ENCODE measurements at places on chromosomes 5 and 9.

DNA sequence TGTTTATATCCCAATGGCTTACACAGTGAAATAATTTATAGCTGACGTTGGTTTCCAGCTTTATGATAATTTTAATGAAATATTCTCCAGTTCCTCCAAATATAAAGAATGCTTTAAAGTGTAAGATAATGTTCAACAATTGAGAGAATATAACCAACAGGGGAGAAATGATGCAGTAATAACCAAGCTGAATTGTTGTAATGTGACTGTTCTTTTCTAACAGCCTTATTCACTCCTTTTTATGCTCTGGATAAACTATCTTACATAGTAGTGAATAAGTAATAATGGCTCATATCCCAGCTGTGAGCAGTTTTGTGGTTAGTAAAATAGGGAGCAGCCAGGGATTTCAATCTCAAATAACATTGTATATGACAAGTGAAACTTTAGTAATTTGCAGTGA, 2348.7 kb upstream of the ACO1 start:
- DNase-seq: no peak

DNA sequence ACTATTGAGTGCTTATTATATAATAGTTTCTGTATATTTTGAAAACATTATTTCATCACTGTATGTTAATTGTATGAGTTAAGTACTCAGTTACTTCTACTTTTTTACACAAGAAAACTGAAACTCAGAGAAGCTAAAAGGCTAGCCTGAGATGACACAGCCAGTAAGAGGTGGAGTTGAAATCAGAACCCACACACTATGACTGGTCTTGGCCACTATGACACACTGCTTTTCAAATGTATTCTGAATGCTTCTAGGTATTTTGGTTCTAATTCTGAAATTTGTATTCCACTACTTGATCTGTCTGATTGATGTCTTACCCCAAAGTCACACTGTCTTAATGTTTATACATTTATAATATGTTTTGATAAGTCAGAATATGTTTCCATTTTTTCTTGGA, 181.8 kb downstream of the ZDHHC21 start:
- no peak for DNase-seq

DNA sequence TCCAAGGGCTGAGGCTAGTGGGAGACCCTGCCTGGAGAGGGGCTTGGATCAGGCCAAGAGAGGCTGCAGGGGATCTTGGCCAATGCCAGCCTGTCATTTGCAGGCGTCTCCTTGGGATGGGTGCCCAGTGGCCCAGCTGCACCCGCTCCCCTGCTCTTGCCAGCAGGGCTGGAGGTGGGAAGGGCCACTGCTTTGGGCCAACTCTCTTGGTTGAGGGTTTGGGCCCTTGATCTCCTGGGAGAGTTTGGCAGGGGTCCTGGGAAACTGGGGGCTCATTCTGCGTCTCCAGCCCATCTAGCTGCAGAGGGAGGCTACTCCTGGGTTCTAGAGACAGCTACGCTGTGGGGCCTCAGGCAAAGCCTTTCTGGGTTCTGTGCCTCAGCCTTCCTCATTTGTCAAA, 10.5 kb downstream of the PSD2 start:
- DNase-seq: no peak

DNA sequence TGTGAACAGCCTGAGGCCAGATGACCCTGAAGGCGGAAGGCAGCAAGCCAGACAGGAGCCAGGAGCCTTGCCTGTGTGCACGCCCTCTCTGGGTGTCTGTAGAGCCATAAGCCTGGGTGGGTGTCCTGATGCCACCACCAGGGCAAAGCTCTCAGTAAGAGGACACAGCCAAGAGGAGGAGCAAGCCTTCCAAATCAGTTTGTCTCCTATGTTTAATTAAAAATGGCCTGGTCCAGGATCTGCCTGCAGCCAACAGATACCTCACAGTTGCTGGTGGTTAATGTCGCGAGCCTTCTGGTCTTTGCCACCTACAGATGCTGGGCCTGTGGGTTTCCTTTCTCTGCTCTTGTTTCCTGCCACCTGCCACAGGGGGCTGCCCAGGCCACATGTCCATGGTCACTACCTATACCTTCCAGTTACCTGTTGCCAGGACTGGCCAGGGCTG, 56.9 kb downstream of the SYK start:
- DNase-seq: no peak

GRCh38 chr5:174837919-174838902, 113.8 kb downstream of the MSX2 start:
- DNase-seq: no peak

- DNase-seq: no peak
Measured at GRCh38 chr5:131792896-131793295, 3.9 kb downstream of the FNIP1 start.

DNA sequence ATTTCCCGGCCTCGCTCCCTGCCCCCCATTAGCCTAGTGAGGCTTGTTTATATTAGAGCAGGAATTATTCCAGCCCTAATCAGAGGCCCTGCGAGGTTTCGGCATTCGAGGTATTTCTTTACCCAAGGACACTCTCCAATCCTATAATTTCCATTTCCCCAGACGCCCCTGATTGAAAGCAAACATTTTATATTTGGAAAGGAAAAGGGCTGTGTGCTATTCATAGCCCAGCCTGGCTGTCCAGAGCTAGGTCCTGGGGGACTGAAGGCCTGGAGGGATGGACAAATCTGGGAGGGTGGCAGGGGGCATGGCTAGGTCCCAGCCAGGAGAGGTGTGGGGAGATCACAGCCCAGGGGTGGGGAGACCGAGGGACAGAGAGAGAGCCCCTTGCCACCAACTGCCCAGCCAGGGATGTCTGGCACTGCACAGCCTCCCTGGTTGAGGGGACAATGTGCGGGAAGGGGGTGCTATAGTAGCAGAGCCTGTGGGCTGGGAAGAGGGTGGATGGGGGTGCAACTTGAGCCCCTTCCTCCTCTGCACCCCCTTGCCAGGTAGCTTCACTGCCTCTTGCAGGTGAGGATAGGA, 125.1 kb downstream of the BARX1 start:
- DNase-seq: no peak

DNA sequence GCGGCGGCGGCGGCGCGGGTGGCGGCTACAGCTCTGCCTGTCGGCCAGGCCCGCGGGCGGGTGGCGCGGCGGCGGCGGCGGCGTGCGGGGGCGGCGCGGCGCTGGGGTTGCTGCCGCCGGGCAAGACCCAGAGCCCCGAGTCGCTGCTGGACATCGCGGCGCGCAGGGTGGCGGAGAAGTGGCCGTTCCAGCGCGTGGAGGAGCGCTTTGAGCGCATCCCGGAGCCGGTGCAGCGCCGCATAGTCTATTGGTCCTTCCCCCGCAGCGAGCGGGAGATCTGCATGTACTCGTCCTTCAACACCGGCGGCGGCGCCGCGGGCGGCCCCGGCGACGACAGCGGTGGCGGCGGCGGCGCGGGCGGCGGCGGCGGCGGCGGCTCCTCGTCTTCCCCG, 296 bp downstream of the ZSWIM6 start:
- peak; percentile 19 for DNase-seq

DNA sequence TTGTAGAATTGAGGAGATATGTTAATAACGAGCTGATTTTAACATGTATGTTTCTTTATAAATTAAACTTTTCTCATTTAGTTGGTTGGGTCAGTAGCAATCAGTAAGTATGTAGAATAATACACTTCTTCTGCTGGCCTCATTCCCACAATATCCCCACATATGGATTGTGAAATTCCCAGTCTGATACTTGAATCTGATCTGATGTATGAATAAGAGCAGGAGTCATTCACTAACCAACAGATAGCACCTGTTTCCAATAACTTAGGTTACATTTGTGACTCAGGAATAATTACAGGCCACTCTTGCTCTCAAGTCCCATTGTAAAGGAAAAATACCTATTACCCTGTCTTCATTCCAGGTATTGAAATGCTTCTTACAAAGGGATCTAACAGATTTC, 23.9 kb downstream of the SLC36A1 start:
- no peak for DNase-seq

DNA sequence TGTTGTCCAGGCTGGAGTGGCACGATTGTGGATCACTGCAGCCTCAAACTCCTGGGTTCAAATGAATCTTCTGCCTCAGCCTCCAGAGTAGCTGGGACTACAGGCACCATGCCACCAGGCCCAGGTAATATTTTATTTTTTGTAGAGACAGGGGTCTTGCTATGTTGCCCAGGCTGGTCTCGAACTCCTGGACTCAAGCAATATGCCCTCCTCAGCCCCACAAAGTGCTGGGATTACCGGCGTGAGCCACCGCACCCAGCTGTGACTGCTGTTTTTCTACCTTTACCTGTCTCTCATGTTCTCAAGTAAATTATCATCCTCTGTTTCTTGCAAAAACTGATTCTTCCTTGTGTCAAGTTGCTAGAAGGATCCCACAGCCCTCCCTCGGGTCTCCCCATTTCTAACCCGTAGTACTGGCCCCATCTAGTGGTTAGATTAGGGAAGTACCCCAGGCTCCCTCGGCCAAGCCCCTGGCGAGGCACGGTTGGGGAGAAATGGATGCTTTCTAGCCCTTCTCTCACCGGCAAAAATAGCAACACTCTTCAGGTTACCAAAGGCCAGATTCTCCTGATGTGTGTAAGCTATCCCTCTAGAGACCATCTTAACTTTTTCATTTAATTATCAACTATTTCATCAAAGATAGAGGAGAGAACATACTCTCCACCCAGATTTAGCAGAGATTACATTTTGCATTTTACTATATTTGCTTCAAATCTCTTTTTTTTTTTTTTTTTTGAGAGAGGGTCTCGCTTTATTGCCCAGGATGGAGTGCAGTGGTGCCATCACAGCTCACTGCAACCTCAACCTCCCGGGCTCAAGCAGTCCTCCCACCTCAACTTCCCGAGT, 19.2 kb upstream of the TOR1B start:
- peak; percentile 67 for DNase-seq

GRCh38 chr9:17739022-17739421, 160.2 kb downstream of the SH3GL2 start:
- no peak for DNase-seq

- no peak for DNase-seq
Measured at GRCh38 chr9:117211280-117211679, 203.6 kb downstream of the ASTN2 start.

- no peak for DNase-seq
Measured at GRCh38 chr5:179266291-179267070, 78.8 kb downstream of the ADAMTS2 start.

GRCh38 chr5:77128411-77129061, 41.5 kb upstream of the ZBED3 start:
- no peak for DNase-seq

- DNase-seq: no peak
Measured at GRCh38 chr9:8456344-8456743, 656.8 kb upstream of the DMAC1 start.

- DNase-seq: no peak
Measured at GRCh38 chr5:174556756-174557155, 167.6 kb upstream of the MSX2 start.

DNA sequence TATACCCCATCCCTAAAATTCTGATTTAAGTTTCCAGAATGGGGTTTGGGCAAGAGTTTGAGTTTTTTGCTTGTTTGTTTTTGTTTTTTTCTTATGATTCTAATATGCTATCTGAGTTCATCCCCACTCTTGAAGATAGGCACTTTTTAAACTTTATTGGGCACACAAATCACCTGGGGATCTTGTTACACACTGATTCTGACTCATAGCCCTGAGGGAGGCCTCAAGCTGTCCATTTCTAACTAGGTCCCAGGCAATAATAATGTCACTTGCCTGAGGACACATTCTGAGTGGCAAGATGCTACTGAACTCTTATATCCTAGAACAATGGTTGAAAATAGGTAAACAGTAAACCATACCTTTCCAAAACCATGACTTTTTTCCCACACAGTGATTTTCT, 22.8 kb upstream of the ABLIM3 start:
- DNase-seq: no peak

- DNase-seq: no peak
Measured at GRCh38 chr5:9337928-9338595, 207.8 kb downstream of the SEMA5A start.

GRCh38 chr5:116561658-116562057, 13.0 kb downstream of the SEMA6A start:
- no peak for DNase-seq

GRCh38 chr9:89795538-89796195, 190.9 kb downstream of the GADD45G start:
- DNase-seq: no peak

- no peak for DNase-seq
Measured at GRCh38 chr9:136824496-136825225, 16.9 kb downstream of the RABL6 start.

DNA sequence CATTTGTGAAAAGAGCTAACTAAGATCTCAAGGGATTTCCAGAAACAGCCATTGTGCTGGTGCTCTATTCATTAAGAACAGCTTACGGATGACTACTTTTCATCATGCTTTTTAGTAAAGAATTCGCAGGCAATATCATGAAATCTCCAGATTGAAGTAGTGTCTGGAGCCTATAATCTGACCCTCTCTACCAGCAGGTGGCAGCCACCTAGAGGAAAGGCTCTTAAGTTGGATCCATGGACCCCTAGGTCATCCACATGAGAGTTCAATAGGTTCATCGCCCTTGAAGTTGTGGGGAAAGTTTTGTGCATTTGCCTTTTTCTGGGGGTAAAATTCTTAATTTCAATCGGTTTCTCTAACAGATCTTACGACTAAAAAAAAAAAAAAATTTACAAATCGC, 82.3 kb downstream of the SLC1A3 start:
- DNase-seq: no peak

GRCh38 chr5:110510146-110510545, 216.3 kb downstream of the TMEM232 start:
- DNase-seq: no peak

DNA sequence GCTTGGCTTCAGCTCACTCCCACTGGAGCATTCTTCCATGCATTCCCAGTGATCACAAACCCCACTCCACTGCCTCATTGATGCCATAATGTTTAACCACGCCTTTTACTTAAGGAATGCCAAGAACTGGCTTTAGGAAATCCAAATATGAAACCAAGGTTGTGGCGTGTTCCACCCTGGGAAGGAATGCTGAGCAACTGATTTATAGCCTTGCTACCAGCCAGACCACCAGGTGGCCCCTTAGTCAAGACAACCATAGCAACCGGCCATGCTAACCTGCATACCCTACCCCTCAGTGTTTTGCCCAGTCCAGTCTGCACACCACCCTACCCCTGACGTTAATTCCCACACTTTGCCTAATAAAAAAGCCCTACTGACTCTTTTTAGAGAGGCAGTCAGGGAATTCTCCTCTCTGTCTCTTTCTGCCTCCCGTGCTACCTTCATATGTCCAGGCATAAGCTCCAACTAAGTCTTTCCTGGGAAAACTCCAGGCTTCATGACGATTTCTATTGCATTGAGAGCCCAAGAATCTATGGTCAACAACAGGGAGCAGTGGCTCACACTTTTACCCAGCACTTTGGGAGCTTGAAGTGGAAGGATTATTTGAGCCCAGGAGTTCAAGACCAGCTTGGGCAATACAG, 27.0 kb upstream of the PRRC2B start:
- no peak for DNase-seq

DNA sequence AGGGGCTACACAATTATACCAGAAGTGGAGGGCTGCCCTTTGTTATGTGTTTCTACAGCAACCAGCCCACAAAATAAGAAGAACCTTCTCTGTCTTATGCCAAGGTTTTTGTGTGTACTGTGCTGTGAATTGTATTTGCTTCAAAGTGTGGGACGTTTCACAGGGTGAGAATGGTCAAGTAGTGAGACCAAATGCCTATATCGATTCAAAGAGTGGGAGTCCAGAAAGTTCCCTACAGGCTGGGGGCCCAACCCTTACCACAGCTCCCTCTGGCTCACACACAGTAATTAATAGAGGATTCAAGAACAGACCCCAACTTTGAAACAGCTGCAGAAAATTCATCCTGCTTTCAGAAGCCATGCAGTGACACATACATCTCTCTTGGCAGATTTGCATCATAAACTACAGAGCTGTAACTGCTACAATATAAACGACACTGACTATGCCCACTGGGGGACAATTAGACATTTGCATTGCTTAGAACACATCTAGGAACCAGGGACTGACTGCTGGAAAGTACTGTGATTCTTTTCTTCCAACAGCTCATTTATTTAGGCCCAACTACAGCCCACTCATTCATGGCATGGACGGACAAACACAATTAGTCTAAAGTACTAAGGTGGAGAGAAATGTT, 12.8 kb downstream of the ENC1 start:
- no peak for DNase-seq
